ENCODE measurements at places on chromosomes 7 and 10.

DNA sequence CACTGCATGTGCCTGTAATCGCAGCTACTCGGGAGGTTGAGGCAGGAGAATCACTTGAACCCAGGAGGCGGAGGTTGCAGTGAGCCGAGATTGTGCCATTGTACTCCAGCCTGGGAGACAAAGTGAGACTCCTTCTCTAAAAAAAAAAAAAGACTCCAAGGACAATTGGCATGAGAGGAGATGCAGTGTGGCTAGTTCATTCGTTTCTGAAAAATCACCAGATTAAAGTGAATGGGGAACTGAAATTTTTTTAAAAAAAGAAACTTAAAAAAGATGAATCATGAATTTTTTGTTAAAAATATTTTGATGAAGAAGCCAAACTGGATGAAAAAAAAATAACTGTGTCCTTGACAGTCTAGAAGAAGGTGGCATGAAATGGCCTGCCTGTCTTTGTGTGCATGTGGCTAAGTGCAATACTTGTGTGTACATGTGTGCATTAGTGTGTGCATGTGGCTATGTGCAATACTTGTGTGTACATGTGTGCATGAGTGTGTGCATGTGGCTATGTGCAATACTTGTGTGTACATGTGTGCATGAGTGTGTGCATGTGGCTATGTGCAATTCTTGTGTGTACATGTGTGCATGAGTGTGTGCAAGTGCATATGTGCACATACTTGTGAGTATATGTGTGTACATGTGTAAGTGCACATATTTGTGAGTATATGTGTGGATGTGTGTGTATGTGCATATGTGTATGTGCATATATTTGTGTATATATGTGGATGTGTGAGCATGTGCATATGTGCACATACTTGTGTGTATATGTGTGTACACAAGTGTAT is 391.7 kb upstream of the KLF6 start:
- DNase-seq: no peak

GRCh38 chr10:103416436-103417147 is 20.2 kb downstream of the PDCD11 start:
- DNase-seq: peak; percentile 53

DNA sequence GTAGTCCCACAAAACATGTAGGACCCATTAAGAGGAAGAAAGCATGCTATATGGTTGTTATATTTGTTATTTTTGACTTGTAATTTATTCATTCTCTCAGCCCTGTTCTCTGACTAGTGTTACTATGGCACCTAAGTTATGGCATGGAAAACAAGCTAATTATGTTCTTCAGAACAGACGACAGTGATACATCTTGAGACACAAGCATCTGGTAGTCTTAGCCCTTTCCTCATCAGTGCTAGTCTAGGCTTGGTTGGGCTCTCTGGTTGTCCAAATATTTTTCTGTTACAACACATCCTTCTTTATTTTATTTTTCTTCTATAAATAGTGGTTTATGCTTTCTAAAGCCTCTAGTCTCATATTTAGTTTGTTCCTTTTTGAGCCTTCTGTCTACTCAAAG is 308.3 kb upstream of the KAT6B start:
- no peak for DNase-seq

GRCh38 chr10:73892310-73893030 is 18.1 kb upstream of the CAMK2G start:
- DNase-seq: no peak

DNA sequence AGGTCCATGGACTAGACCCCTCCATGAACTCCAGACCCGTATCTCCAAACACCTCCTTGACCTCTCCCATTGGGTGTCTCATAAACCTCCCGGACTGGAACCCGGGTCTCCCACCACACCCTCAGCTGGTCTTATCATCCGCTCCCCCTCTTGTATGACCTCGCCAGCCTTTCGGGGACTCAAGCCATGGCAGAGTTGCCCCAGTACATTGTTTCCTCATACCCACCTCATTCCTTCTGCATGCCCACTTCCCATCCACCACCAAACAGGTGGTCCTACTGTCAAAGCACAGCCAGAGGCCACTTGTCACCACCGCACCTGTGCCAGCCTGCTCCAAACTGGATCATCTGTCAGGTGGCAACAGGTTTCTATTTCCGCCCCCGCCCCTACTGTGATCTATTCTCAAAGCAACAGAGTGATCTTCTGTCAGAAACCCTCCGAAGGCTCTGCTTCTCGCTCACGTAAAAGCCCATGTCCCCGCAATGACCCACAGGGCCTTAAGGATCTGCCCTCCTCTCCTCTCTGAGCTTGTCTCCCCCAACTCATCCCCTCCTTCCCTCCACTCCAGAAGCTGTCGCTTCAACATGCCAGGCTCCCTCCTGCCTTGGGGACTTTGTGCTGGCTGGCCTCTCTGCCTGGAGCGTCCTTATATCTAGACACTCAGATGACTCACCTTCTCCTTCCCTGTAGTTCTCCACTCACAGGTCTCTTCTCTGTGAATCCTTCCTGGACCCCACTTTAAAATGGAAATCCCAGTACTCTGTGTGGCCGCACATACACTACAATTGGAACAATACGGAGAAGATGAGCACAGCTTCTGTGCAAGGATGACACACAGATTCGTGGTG is 22.8 kb upstream of the PRKAG2 start:
- no peak for DNase-seq

GRCh38 chr7:155459700-155460461 is 2.0 kb downstream of the EN2 start:
- no peak for DNase-seq

Measured in stromal cell of bone marrow (primary cell).